ENCODE measurements at places on chromosomes 7 and 10.

DNA sequence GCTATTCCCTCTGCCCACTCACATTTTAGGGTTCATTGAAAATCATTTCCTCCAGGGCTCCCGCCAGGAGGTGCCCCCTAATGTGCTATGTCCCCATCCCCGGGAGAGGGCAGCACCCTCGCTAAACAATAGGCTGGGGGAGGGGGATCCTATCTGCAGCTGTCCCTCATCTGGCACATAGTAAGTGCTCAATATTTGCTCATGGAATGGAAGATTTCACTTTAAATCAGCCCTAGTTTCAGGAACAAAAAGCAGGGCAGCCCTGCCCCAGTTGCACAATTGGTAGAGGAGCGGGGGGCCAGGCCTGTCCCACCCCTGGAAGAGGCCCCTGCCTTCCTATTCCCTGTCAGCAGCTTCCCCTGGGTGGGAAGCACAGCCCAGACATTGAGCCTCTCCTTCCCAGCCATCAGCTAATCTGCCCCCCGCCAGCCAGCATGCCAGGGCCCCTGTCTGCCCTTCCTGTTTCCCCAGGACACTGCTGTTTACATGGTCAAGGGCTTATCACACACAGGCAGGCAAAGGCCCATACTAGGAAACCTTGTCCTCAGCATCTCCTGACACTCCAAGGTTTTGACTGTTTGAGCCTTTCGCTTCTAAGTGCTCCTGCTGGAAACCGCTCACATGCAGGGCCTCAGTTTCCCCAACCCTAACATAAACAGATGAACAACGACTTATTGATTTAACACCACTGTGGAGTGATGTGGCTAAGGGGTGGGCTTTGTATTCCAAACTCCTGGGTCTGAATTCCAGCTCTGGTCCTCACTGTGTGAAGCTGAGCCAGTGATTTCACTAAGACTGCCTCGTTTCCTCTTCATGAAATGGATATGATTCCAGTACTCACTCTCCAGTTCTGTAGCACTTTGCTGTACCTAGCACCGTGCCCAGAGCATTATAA, 130.7 kb upstream of the ZMIZ1 start:
- no peak for DNase-seq

DNA sequence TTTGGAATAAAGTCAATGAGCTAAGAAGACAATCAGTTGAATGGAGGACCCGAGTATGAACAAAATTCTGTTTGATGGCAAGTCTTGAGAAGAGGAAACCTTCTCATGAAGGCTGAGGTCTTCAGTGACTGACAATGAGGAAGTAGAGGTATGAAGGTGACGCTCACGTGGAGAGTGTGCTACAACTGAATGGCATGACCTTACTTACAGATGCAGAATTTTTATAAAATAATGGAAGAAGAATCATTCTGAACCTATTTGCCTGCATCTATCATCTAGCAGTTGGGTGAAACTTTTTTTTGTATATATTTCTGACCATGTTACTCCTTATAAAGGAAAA, 19.4 kb upstream of the SP4 start:
- DNase-seq = no peak

DNA sequence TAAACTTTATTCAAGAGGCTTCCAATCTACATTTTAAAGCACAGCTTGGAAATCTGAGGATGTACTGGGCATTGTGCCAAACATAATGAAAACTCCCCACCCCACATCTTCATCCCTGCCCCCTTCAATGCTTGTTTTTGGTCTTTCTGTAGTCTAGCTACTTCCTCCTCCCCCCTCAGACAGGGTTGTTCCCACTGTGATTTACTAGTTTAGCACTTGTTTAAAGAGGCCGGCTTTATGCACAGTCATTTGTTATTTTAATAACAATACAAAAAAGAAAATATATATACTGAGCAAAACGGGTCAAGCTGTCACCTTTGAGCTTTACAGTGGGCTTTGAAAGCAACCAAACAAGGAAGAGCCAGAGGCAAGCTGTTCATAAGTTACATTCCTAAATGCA, 132.6 kb downstream of the CHRM2 start:
- DNase-seq = no peak

- DNase-seq = no peak
These were observed 170.3 kb upstream of the CELF2 start for GRCh38 chr10:10847387-10847786.

- DNase-seq = no peak
These were observed 1123.5 kb upstream of the AUTS2 start for GRCh38 chr7:68474661-68475216.
